Neural progenitor cell (in vitro differentiated cells): ENCODE measurements at places on chromosomes 2 and 18. TPM values are rescaled to one million over a fixed set of nuclear protein-coding genes. Genes with fewer than 3 reads are reported as not detected.

- DNase-seq: no peak
Measured at GRCh38 chr18:28013066-28013465, 163.9 kb downstream of the CDH2 start.

DNA sequence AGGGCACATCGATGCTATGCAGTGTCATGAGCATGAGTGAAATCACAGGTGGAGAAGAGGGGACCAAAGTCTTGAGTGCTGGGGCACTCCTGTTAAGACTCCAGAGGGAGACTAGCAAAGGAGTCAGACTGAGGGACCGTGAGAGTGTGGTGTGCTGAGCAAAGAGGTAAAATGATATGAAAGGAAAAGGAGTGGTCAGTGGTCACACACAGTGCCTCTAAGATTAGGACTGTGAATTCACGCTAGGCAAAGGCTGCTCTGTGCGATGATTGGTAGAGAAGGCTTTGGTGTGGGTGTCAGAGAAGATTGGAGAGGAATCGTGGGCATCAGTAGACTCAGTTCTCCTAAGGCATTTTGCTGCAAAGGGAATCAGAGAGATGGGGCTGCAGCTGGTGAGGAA lies 12.8 kb downstream of the SOCS6 start:
- DNase-seq: no peak

DNA sequence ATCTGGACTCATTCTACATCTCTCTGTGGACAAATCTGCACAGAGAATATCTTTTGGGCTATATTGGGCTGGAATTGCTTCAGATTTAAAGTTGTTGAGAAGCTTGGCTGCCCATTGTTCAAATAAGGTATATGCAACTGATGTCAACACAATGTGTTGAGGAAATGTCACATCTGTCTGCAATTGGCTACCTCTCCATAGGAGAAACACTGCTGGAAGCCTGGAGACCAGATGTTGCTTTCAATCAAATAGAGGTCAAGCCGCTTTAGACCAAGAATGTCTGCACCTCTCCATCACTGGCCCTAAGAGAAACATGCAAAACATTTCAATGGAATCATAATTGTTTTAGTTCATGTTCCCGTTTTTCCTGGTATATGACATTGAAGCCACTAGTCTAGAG lies 720.2 kb downstream of the SLC4A3 start:
- no peak for DNase-seq

GRCh38 chr2:219073413-219074129 lies 12.8 kb upstream of the IHH start:
- peak; percentile 87 for DNase-seq

DNA sequence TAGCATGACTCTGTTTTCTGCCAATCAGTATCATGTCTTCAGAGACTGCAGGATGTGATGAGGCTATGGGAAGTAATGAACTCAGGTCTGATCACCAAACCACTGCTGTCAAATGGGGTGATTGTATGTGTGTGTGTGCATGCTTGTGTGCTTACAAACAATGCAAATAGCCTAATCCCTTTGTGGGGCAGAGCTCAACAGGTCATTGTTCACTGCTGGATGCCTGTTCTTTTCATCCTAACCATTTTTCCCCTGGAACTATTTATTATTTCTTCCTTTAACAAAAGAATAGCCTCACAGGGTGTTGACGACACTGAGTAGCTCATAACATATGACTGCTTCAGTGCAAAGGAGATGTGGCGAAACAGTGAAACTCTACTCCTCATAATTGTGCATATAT lies 55.9 kb downstream of the NXPH2 start:
- DNase-seq: peak; percentile 81

DNA sequence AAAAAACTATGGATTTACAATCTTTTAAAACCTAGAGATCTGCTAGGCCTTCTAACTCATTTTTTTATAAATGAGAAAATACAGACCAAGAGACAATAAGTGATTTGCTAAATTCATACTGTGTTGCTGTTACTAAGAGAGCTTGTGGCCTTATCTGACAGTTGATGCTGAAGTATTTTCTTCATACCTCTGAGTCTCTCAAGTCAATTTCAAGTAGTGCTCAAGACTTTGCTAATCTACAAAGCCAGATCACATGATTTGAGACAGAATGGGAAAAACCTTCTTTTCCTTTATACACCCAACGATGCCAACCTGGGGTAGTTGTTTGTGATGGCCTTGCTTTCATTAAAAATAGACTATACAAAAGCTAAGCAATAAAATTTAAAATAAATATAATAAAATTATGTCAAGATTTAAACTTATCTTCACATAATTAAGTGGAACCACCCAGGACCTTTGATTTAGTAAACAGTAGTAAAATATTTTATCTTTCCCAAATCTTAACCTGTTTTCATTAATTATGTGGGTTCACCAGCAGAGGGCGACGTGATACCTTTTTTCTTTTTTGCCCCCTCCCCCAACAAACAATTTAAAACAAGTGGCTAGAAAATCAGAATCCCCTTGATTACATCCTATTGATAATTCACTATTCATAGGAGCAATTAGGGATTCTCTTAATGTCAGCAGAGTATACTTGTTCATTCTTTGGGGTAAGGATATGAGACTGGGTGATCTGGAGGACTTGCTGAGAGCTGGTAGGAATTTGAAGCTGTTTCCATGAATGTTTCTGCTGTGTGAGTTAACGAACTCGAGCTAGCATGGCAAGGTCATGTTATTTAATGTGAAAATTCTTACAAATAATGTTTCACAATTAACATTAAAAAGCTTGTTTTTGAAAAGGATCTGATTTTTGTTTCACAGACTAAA lies 49.6 kb upstream of the SLC5A7 start:
- peak; percentile 48 for DNase-seq

DNA sequence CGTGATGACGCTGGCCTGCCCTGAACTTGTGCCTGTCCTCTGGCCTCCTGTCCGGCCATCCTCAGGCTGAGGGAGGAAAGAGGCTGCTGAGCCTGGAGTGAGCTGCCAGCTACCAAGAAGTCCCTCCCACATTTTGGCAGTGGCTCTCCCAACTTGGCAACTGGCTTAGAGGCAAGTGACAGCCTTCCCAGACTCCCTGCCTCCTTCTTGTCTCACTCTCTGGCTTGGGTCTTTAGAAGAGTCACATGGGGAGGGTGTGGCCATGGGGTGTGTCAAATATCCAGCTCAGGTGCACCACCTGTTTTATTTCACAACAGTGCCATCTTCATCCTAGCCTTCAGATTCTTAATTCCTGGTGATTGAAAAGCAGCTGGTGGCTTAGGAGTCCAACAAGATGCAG lies 222.9 kb downstream of the PRKCE start:
- DNase-seq: no peak

GRCh38 chr18:74388227-74388626 lies 68.9 kb downstream of the DIPK1C start:
- DNase-seq: no peak

- no peak for DNase-seq
Measured at GRCh38 chr2:118678985-118679384, 168.5 kb downstream of the EN1 start.

ALPG gene
- total RNA-seq: not detected in 2 replicates

MOCOS gene
- 0.36 and 1.1 TPM in 2 replicates for total RNA-seq
